Activated naive CD4-positive, alpha-beta T cell (primary cell): ENCODE measurements at places on chromosomes 6 and 20.

DNA sequence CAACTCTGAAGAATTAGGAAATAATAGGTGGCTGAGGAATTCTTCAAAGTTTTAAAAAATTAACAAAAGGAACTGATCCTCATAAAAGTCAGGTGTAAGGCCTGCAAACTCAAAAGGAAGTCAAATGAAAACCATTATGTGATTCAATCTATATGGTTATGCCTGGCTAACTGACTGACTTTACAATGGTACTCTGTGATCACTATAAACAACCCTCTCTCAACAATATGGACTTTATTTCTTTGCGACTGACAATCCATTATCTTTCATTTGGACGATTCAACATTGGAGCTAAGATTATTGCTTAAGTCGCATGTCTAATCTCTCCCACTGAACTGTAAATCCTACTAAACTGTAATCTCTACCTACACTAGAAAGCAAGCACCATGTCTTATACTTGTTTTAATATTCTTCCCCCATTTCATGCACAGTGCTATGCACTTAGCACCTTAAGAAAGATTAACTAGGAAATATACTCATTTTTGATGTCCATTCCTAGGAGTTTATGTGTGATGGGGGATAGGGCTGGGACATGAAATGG lies 1.4 kb downstream of the STK38 start:
- no peak for DNase-seq

GRCh38 chr20:16201191-16201590 lies 372.1 kb downstream of the KIF16B start:
- no peak for DNase-seq

DNA sequence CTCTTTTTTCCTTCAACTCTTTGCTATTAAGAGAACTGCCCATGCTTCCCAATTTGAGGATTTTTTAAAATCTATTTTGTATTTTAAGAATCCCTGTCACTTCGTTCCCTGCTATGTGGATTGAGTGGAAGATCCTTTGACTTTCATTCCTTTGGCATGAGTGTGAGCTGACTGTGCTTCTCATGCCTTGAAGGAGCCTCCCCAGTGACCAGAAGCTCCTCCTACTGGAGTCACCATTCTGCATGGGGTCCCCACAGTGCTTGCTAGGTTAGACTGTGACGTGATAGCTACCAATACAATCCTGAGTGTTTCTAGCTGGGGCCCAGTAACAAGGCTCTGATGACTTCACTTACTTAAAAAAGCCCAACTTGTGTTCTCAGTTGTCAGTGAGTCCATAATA lies 104.4 kb upstream of the LAMP5 start:
- no peak for DNase-seq

DNA sequence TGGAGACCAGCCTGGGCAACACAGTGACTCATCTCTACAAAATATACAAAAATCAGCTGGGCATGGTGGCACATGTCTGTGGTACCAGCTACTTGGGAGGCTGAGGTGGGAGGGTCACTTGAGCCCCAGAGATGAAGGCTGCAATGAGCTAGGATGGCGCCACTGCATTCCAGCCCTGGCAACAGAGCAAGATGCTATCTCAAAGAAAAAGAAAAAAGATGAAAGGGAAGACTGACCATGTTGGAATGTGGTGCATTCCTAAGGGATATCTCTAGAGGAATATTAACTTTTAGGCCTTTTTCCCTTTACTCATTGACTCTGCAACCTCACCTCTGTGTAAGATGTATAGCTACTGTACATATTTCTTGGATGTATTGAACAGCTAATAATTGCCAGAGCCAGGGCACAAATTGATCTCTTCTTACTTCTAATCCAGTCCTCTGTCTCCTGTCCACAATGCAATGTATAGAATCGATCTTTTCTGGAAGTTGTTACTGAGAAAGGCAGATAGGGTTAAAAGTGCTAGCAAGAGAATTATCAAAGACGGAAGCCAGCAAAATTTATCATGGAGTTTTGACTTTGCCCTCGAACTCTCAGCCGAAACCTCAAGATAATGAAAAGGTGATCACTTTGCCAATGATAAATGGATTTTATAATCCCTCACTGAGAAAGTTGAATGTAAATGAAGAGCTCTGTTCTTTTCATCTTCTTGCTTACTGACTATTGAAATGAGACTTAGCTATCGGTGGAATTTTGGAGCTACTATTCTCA lies 46.3 kb downstream of the GCNT2 start:
- no peak for DNase-seq

- DNase-seq = no peak
Measured at GRCh38 chr20:11159728-11160127, 485.9 kb upstream of the JAG1 start.

GRCh38 chr6:168892031-168892430 lies 361.6 kb downstream of the THBS2 start:
- DNase-seq = no peak

- no peak for DNase-seq
Measured at GRCh38 chr20:11891776-11892545, 25.7 kb upstream of the BTBD3 start.

- DNase-seq = no peak
Measured at GRCh38 chr6:154567695-154568220, 57.3 kb upstream of the CNKSR3 start.

DNA sequence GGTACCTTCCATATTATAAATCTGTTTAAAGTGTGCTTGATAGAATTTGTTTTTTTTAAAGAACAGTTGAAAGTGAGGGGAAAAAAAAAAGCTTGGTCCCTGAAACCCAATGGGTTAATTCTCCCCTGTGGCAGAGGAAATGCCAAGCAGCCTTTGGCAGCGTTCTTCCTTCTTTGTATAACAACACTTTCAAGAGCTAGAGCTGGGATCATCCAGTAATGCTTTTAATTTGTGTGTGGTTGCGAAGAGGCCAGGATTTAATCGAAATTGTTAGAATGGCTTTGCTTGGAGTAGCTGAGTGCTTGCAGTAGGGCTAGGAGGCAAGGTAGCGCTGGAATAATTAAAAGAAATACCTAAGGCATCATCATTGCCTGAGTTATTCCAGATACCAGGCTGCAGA lies 692.0 kb downstream of the DHX35 start:
- no peak for DNase-seq

DNA sequence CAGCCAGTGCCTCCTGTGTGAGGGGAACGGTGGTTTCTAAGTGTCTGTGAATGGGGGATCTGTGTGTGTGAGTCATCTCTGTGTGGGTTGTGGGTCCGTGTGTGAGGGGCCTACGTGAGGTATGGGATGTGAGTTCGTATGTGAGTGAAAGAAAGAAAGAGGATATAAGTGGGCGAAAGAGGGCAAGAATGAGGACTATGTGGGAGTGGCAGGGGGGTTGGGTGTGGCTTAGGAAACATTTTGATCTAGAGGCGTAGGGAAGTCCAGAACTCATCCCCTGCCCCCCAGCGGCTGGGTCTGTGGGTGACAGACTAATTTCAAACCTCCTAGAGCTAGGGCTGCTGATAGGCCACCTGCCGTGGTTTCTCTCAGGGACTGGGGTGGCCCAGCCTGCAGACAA lies 35.5 kb downstream of the DHX35 start:
- no peak for DNase-seq
